ENCODE measurements at places on chromosomes 4 and X.

GRCh38 chr4:142373610-142374009, 472.5 kb downstream of the INPP4B start:
- DNase-seq, result no peak

GRCh38 chr4:149065753-149066152, 623.5 kb upstream of the NR3C2 start:
- DNase-seq, result no peak

DNA sequence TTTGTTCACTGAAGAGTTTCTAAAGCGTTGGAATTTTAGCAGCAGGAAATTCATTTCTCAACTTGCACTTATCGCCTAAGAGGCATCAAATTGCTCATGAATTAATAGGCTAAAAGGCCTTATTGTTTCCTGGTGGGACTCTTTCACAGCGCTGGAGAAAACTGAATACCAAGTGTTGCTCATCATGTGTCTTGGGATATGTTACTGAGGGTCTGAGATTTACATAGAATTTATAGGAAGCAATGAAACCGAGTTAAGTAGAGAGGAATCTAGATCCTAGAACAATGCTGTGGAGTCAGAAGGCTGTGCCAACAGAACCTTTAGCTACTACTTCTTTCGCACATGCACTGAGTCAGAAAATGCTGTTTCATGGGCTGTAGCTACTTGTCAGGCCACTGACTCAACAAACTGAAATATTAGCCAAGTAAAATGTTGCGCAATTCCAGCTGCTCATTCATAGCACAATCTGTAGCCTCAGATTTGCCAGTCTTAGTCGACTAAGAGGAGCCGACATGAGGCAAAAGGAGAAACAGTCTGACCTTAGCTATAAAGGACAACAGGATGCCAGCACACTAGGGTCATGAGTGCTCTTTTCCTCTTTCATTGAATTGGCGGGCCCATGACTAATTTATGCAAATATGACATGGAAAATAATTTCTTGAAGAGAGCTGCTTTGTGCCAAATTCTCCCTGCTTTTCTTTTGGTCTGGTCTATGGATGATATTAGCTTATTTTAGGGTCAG, 35.9 kb upstream of the CXCL8 start:
- DNase-seq, result no peak

DNA sequence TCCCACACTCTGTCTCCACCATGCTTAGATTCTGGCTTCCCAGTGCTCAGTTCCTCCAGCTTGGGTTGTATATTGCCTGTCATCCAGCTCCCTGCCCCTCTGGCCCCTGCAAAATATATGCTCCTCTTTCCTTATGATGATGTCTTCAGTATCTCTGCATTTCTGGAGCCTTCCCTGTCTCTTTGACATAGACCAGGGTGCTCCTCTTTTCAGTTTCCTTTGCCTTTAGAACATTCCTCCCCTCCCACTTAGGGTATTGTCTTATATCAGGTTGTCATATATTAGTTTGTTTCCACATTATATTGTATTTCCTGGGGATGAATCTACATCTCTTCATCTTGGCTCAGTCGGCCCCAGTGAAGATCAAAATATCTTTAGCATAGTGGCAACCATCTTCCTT, 526.4 kb downstream of the MID1IP1 start:
- DNase-seq, result no peak

DNA sequence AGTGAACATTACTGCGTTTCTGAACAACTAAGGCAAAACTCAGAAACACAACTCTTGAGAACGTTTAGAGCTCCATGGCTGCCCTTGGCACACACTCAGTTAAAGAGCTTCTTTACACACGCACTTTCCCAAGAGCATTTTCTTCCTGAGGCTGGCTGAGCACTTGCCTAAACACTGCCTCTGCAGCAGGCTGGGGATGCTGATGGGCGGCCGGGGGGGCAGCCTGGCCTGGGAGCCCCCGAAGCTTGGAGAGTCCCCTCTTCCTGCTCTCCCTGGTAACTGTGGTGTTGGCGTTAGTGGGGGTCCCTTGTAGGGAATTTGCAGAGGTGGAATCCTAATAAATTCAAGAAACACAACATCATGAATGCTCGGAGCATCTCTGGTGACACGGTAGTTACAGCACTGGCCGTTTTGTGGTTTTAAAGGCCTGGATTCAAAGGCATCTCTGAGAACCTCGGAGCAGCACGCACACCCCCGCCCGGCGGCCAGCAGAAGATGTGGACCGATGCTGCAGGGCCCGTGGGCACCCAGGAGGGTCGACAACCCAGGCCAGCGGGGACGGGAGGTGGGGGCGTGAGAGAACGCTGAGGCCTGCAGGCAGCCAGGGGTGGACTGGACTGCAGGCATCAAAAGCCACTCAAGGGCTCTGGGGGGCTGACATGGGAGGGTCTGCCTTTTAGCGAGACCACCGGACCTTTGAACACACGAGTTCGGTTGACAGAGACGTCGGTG, 45.4 kb downstream of the FGFRL1 start:
- DNase-seq, result no peak

GRCh38 chrX:29903360-29903759, 312.0 kb upstream of the MAGEB2 start:
- no peak for DNase-seq

GRCh38 chrX:111848541-111848940, 27.4 kb upstream of the TRPC5OS start:
- DNase-seq, result no peak
